ENCODE measurements at places on chromosomes 13 and 19.

- DNase-seq: no peak
Measured at GRCh38 chr19:43416951-43417623, 2.4 kb downstream of the TEX101 start.

DNA sequence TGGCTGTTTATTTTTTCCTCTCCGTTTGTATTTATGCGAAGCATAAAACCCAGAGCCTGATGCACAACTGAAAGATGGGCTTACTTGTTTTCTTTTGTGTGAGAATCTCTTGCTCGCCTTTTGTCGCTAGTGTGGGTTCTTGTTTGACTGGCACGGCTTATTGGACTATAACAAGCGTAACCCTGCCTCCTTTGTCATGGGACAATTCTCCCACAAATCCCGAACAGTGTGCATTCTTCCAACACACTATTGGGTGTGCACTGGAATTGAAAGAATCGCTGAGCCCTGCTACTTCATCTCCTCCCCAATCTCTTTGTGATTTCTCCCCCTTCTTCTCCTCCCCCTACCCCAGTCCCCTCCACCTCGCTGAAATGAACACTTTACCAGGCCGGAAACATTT, 110.8 kb downstream of the ZIC5 start:
- no peak for DNase-seq

DNA sequence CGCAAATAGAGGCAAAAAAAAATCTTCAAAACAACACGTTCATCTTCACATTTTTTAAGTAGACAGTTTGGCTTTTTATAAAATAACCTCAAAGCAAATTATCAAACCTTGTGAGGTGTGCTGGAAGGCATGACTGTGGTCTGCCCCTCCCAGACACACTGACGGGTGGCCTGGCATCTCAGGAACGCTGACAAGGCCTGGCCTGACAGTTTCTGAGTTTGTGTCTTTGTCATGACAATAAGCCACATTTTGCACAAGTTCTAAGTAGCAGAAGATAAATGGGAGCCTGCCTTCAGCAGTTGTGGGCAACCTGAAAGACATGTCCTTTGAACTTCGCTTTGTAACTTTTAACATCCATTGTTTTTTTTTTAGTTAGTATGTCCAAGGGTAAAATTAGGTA, 38.5 kb downstream of the SOX21 start:
- no peak for DNase-seq

DNA sequence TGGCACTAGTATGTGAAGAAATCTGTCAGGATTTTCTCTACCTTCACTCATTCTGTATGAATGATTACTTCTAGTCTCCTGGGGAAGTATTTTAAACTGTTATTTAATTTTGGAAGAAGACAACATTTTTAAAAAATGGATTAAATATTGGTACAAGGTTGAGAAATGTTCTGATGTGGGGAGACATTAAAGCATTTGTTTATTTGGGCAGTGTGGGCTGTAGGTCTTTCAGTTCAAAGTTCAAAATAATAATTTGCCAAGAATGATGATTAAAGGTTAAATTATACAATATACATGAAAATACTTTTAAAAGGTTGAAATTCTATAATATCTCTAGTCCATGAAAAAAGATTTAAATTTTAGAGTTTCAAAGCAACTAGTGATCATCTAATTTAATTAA, 194.7 kb downstream of the NHLRC3 start:
- no peak for DNase-seq

GRCh38 chr19:55209693-55210472, 582 bp upstream of the PTPRH start:
- DNase-seq: no peak

- no peak for DNase-seq
Measured at GRCh38 chr13:95197548-95197947, 103.7 kb downstream of the ABCC4 start.

DNA sequence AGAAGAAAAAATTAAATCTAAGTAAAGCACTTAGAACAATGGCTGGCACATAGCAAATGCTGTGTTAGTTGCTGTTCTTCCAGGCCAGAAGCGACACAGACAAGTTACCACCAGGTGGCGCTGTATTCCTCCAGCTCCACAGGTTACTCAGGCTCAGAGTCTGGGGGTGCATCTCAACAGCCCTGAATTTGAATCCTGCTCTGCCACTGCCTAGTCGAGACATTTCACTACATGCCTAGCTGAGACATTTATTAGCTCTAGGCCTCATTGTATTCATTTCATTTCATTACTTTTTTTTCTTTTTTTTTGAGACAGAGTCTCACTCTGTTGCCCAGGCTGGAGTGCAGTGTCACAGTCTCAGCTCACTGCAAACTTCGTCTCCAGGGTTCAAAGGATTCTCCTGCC, 16.4 kb upstream of the CYP2B6 start:
- DNase-seq: peak; percentile 73

DNA sequence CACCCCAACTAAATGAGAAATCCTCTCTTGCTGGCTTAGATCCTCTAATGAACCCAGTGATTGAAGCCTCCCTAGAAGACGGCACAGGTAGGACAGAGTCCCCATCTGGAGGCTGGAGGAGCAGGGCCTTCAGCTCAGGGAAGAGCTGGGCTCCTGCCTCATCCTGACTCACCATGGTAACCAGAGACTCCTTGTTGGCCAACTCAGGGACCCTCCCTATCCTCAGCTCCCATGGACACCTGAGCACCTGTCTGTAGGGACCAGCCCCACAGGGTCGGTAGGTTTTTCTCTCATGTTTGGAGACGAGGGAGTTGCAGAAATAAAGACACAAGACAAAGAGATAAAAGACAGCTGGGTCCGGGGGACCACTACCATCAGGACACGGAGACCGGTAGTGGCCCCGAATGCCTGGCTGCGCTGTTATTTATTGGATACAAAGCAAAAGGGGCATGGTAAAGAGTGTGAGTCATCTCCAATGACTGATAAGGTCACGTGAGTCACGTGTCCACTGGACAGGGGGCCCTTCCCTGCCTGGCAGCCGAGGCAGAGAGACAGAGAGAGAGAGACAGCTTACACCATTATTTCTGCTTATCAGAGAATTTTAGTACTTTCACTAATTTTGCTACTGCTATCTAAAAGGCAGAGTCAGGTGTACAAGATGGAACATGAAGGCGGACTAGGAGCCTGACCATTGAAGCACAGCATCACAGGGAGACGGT, 26.6 kb downstream of the SIGLEC7 start:
- no peak for DNase-seq

GRCh38 chr13:32309312-32310133, 5.6 kb downstream of the ZAR1L start:
- DNase-seq: no peak

GRCh38 chr19:2270423-2271233, 11.3 kb downstream of the PEAK3 start:
- peak; percentile 60 for DNase-seq

DNA sequence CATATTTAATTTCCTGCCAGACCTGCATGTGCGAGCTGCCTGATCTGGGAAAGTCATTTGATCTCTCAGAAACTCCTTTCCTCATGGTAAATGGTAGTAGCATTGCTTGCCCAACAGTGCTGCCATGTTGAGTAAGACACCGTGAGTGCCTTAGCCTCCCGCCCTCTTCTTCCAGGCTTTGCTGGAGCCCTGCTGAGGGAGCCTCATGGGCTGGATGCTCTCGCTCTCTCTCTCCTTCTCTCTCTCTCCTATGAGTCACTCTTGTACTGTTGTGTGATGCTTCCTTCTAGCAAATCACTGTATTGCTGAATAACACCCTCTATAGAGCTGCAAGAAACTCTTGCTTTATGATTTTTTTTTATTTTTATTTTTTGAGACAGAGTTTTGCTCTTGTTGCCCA, 365.5 kb downstream of the UQCRFS1 start:
- no peak for DNase-seq

GRCh38 chr19:38792250-38793111, 3.5 kb downstream of the LGALS7B start:
- no peak for DNase-seq

- no peak for DNase-seq
Measured at GRCh38 chr13:44573790-44574465, 2.2 kb downstream of the TSC22D1 start.

DNA sequence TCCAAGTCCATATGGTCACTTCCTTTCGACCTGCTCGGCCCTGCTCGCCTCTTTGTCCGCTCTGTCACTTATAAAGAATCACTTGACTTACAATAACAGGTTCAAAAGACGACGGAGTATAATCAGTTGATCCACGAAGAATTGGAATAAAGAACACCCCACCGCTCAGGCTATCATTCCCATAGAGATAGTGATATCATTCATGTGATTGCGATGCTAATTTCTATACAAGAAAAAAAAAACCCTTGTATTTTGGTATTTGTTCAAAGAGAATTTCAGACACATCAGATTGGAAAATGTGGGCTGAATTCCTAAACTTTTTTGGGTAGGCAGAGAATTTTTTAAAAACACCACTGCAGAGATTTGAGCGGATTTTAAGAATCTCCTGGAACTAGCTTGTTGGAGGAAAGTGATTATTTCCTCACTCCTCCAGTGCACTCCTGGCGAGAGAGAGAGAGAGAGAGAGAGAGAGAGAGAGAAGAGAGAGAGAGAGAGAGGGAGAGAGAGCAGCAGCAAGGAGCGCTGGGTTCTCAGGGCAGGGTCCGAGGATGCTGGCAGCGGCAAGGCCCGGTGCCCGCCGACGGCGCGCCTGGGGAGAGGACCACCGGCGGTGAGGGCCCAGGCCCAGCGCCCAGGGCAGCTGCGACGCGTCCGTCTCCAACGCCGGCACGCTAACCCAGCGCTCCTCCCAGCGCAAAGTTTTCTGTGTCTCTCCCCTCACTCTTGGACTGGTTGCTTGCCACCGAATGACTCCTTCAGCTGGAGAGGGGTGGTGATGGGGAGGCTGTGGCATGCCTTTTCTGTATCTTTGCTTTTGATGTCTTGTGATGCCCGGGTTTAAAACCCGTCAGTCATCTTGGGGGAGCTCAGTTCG, 149.0 kb upstream of the ZNF536 start:
- no peak for DNase-seq

GRCh38 chr19:13942023-13942684, 3.9 kb upstream of the PODNL1 start:
- DNase-seq: no peak

DNA sequence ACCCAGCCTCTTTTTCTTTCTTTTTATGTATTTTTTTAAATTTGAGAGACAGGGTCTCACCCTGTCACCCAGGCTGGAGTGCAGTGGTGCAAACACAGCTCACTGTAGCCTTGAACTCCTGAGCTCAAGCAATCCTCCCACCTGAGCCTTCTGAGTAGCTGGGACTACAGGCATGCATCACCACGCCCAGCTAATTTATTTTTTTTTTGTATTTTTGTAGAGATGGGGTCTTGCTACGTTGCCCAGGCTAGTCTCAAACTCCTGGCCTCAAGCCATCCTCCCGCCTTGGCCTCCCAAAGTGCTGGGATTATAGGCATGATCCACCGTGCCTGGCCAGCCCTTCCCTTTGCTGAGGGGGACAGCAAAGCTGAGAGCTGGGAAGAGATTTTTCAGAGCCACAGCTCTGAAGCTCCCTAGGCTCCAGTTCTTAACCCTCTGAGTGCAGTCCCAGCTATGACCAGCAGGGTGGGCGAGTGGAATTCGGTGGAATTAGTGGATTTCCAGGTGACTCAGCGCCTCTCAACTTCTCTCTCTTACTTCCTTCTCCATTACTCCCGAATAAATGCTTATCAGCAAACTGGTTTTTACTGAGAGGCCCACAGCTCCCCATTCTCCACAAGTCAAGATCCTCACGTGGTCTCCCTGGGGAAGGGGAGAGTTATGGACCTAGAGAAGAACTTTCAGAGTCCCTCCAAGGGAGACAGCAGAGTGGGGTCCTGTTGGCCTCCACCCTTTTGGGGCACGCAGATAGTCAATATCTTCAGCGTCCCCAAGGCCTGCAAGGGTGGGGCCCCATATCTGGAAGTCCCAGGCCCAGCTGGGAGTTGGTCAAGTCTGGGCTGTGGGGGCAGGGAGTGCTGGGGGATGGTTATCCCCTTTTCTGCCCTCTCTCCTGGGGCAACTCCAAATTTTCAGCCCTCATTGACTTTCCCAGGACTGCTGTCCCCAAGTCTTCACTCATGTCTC, 1.2 kb downstream of the BLVRB start:
- peak; percentile 46 for DNase-seq

- DNase-seq: no peak
Measured at GRCh38 chr19:18419195-18419698, at the start of gene SSBP4. TSS of gene SSBP4 (plus strand) at chr19:18419398. CDS start at chr19:18419649, 251 bp downstream.

GRCh38 chr13:50222569-50223332, 207.5 kb downstream of the KCNRG start:
- DNase-seq: no peak

- no peak for DNase-seq
Measured at GRCh38 chr19:12318782-12319413, 14.5 kb downstream of the ZNF563 start.

DNA sequence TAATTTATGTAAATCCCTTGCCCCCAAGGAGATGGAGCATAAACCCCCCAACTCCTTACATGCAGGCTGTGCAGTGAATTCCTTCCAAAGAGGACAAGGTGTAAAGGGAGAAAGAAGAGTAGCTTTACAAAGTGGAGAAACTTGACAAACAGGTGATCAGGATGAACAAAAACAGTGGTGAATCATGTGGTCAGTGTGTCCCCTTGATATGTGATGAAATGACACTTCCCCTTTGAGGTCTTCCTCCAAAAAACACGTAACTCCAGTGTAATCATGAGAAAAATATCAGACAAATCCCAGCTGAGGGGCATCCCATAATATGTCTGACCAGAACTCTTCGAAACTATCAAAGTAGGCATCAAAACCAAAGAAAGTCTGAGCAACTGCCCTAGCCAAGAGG, 29.5 kb upstream of the AKT2 start:
- DNase-seq: no peak

- peak; percentile 52 for DNase-seq
Measured at GRCh38 chr19:14505488-14506239, 9.7 kb upstream of the GIPC1 start.

DNA sequence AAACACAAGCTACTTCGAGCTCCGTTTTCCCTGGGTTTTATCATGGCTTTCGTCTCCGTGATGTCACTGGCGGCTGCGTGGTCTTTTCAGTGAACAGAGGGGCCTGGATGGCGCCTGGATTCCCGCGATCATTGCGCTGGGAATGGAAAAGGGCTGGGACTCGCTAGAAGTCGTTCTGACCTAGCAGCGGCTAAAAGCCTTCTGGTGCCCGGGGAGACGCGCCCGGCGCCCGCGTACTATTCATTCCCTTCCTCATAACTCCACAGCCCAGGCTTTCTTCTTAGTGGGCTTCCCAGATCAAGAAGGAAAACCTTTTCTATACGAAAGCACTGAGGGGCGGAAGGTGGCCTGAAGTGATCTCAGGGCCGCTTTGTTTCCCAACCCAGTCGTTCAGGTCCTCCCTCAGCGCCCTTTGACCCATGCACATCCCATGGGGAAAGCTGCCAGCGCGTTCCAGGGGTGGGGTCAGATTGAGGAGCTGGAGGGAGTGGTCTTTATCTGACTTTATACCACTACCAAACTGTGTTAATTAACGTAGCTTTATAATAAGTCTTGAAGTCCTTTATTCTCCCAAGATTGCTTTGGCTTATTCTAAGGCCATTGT, 96.6 kb downstream of the ELF1 start:
- DNase-seq: no peak

- no peak for DNase-seq
Measured at GRCh38 chr13:38543561-38543960, 143.3 kb upstream of the FREM2 start.

- no peak for DNase-seq
Measured at GRCh38 chr13:65855242-65855805, 1374.8 kb downstream of the PCDH9 start.
